Urinary bladder (tissue), 4 donors: ENCODE measurements at places on chromosomes 4 and X. TPM values are rescaled to one million over a fixed set of nuclear protein-coding genes. Genes with fewer than 3 reads are reported as not detected.

DNA sequence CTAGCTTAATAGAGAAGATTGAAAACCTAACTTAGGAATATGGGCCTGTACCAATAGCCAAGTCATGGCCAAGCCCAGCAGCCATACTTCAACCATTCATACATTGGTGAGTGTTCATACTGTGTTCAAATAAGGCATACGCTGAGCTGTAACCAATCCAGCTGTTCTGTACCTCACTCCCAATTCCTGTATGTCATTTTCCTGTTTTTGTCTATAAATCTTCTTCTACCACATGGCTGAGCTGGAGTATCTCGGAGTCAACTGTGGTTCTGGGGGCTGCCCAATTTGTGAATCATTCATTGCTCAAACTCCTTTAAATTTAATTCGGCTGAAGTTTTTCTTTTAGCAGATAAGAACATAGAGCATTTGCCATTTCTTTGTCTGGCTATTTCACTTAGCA is 195.3 kb upstream of the ANKRD50 start:
- DNase-seq: no peak

CSN1S1 gene
- total RNA-seq: not detected

ZCCHC12 gene
- total RNA-seq: 1.9 TPM

DNA sequence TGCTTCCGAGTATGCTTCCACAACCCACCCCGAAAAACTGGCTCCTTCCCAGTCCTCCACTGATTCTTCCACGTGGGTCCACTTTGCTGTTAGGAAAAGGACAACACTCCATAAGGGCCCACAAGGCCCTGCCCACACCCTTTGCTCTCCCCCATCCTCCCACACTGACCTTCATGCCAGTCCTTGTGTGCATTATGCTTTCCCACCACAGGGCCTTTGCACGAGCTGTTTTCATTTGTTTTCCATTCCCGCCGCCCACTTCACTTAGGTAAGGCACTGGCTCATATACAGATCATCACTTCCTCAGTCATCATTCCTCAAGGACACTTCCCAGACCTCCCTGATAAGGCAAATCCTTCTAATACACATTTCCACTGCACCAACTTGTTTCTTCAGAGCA is 16.8 kb upstream of the SEL1L3 start:
- DNase-seq: no peak

FAT1 gene
- total RNA-seq: 215 TPM

GRCh38 chr4:6693231-6694176 is at the start of gene S100P:
S100P (plus strand) TSS chr4:6693878; CDS start chr4:6693933, 55 bp downstream.
- DNase-seq: peak; percentile 72

MAGEB2 gene
- total RNA-seq: not detected

DNA sequence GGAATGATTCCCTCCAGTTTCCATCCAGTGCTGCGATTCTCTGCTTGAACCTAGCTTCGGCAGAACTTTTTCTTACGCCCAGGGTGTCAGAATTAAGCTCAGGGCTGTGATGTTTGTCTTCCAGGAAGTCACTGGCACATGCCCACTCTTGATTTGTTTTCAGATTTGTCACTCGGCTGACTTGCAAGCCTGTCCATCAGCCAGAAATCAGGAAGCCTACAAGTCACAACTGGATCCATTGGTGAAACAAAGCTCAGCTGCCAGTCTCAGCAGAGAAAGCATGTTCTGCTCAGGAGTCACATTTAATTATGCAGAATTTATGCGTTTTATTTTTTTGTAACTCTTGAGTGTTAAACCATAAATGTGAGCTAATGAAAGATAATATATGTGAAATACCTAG is 38.2 kb upstream of the PNPLA4 start:
- no peak for DNase-seq

GRCh38 chr4:140876615-140877364 is 120.6 kb upstream of the TBC1D9 start:
- peak; percentile 28 for DNase-seq

FAM149A gene
- total RNA-seq: 17.4 TPM

DNA sequence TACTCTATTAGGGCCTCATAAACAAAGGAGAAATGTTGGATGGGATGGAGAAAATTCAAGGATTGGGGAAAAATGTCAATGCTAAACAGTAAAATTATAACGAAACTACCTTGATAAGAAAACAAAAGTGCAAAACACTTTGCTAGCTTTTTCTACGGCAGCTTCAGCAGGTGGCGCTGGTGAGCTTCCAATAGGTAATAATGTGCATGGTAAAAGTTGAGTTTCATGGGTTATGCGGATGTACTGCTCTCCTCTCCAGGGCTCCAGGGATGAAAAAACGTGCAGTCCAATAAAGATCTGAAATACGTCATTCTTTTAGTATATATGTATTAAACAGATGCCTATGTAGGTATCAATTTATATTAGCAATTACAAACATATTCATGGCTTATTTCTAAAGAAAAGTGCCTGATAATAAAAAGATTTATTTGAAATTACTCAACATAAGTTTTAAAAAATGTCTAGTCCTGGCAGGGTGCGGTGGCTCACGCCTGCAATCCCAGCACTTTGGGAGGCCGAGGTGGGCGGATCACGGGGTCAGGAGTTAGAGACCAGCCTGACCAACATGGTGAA is 239.6 kb downstream of the GRXCR1 start:
- DNase-seq: peak; percentile 45
